Stimulated activated CD4-positive, alpha-beta T cell treated with anti-CD3 and anti-CD28 coated beads, Interleukin-2, amount 100 ng/mL, for 4 hours (primary cell): ENCODE measurements at places on chromosomes 16 and 17.

- no peak for DNase-seq
Observed at GRCh38 chr17:41211845-41212466, 14.5 kb upstream of the KRTAP9-2 start.

GRCh38 chr17:29390851-29391631 is 878 bp downstream of the TAOK1 start:
- DNase-seq, result no peak

DNA sequence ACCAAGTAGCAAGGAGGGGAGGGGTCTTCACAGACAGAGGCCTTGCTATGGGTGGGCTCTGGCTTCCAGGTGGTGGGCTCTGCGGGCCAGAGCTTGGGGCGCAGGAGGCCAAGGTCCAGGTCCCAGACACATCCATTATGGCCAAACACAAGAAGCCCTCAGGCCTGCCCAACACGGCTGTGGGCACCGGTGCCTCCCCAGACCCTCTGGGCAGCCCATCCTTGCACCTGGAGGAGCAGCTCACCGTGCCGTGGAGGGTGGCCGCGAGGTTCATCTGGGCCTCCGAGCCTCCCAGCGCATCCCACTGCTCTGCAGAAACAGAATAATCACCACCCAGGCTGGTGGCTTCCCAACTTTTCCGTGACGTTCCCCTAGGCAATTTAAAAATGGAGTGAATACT is 55.9 kb downstream of the TBC1D16 start:
- DNase-seq, result no peak

DNA sequence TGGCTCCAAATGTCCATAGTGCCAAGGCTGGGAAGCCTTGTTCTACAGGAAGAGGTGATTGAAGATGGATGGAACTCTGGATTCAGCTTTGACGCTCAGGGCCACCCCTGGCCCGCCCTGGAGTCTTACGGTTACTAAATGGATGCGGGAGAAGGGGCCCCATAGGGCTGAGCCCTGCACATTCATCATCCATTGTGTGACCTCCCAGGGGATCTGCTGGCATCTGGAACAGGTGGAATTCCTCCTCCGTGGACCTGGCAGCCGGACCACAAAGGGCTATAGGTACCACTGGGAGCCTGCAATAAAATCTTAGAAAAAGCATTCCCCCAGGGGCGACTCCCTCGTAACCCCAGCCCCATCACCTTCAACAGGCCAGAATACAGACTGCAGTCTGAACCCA is 81.4 kb upstream of the NOL11 start:
- no peak for DNase-seq

GRCh38 chr16:83622010-83622409 is 185.8 kb upstream of the HSBP1 start:
- no peak for DNase-seq

DNA sequence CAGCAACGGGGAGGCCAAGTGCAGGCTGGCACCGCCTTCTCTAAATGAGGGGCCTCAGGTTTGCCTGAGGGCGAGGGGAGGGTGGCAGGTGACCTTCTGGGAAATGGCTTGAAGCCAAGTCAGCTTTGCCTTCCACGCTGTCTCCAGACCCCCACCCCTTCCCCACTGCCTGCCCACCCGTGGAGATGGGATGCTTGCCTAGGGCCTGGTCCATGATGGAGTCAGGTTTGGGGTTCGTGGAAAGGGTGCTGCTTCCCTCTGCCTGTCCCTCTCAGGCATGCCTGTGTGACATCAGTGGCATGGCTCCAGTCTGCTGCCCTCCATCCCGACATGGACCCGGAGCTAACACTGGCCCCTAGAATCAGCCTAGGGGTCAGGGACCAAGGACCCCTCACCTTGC is 18.5 kb downstream of the NGFR start:
- DNase-seq, result no peak

- DNase-seq, result no peak
Observed at GRCh38 chr16:84501077-84501735, 3.3 kb downstream of the MEAK7 start.

DNA sequence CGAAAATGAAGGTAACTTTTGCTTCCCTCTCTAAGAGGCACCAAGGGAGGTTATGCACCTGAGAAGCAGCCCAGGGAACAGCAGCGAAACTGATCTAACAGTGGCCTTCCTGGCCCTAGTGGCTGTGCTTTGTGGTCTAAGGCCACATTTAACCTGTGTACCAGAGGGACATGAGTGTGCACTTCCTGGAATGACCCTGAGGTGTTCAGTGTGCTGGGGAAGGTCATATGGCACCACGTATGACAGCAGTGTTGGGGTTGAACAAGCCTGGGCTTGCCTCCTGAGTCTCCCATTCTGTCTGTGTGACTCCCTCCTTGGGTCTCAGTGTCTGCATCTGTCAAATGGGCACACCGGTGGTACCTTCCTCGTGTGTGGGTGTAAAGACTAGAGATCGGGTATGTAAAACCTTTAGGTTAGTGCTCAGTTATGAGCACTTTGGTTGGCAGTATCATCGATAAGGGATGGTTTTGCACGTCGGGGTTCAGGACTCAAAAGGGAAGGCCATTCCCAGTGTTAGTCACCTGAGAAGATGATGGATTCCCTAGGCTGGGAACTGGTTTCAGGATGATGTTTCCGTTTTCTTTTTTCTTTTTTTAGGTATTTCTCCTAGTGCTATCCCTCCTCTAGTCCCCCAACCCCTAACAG is 31.9 kb downstream of the PLCG2 start:
- no peak for DNase-seq

DNA sequence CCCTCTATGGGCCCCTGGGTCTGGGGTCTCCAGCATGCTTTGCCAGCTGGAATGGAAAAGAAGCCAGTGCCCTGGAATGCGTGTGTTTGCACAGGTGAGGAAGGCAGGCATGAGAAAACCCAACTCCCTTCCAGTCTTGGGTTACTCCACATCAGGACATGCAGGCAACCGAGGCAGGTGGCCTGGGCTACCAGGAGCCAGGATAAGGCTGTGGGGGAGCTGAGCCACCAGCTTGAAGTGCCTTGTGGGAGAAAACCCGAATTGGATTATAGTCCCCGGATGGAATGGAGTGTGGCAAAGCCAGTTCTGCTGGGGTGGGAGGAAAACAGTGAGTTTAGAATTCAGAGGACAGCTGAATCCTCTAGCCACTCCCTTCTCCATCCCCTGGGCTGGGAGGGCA is 7.2 kb downstream of the SRCIN1 start:
- no peak for DNase-seq

- no peak for DNase-seq
Observed at GRCh38 chr17:71765437-71765836, 355.4 kb upstream of the SOX9 start.

DNA sequence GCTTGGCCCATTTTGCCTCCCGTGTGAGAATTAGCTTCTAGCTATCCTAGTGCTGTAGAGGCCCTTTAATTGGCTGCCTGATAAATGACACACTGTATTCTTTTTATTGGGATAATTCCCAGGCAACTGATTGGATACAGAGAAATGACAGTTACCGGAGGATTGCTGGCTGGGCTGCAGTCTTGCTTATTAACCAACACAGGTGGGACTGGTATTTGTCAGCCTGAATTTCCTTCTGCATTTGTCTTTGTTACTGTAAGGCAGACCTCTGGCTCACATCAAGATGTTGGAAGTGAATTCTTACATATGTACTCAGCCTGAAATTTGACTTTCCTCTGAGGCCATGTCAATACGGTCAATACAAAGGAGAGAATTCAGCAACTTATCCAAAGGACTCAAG is 650.8 kb upstream of the SOX9 start:
- no peak for DNase-seq

DNA sequence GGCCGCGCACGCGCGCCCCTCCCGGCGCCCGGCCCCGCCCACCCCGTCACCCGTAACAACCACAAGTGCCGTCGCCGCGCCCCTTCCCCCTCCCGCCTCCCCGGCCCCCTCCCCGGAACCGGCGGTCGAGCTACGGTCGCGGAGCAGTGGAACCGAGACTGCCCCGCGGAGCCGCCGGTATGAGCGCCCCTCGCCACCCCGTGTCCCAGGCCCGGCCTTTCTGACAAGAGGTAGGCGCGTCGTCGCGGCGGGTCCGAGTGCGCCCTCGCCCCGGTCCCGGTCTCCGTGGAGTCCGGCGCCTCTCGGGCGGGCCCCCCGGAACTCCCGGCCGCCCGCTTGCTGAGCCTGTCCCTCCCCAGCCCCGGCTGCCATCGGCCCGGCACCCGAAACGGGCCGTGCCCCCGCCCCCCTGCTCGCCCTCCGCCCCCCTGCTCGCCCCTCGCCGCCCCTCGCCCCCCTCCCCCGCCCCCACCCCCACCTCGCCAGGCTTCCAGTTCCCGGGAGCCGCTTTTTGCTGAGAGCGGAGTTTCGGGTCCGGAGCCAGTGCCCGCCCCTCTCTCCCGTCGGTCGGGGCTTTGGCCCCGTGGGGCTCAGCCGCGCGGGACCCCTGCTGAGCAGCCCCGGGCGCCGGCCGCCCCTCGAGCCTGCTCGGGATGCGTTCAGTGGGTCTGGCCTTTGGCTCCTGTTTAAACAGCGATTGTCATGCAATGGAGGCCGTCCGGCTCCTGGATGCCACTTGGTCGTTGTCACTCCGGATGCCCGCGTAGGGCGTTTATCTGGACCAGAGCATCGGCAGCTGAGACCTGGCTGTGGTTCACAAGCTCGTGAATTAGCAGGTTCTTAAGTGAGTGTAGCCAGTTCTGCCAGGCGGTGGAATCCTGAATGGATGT is at the start of gene SEC14L1:
Gene SEC14L1, plus strand, starts transcription at position 92 of the 890 bp plus-strand sequence. CDS start 2,628 bp downstream, outside the sequence.
- DNase-seq, result no peak

DNA sequence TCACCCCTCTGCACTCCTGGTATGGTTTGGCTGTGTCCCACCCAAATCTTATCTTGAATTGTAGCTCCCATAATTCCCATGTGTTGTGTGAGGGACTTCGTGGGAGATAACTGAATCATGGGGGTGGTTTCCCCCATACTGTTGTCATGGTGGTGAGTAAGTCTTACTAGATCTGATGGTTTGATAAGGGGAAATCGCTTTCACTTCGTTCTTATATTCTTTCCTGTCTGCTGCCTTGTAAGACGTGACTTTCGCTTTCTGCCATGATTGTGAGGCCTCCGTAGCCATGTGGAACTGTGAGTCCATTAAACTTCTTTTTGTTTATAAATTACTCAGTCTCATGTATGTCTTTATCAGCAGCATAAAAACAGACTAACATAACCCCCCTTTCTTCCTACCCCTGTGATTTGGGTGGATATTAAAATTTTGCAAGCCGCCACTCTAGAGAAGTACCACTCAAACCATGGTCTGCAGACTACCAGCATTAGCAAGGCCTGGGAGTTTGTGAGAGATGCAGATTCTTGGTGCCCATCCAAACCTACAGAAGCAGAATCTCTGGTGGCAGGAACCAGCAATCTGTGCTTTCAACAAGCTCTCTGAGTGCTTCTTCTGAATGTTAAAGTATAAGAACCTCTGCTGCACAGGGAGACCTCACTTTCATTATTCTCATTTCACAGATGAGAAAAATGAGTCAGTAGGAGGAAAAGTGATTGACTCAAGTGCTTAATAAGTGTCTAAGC is 999.5 kb upstream of the EEF2KMT start:
- no peak for DNase-seq

GRCh38 chr17:4956493-4957061 is 5.7 kb downstream of the ENO3 start:
- DNase-seq, result no peak

DNA sequence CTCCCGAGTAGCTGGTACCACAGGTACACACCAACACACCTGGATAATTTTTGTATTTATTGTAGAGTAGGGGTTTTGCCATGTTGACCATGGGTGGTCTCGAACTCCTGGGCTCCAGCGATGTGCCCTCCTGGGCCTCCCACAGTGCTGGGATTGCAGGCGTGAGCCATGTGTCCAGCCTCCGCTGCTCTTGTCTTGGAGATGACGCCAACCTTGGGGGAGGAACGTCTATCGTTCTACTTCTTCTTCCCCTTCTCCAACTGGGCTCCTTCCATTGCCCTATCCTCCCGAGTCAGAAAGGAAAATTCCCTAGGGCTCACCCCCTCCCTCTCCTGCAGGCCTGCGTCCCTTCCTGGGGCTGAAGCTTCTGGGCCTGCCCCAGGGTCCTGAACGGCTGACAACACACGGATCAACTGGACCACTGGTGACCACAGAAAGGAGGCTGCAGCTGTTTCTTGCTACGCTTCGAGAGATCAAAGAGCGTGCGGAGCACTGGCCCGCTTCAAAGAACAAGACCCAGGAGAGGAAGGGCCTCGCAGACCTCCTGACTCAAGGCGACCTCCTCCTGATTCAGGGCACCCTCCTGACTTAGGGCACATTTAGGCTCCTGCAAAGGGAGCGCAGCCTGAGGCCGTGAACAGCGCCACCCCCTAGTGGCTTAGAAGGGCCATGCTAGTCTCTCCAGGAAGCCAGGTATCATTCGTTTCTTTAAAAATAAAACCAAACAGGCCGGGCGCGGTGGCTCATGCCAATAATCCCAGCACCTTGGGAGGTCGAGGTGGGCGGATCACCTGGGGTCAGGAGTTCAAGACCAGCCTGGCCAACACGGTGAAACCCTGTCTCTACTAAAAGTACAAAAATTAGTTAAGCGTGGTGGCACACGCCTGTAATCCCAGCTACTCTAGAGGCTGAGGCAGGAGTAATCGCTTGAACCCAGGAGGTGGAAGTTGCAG is 48.5 kb upstream of the HELZ start:
- peak; percentile 35 for DNase-seq
